ENCODE measurements at places on chromosomes 7 and 10.

- no peak for DNase-seq
These were observed 23.4 kb downstream of the ZPBP start for GRCh38 chr7:50069613-50070012.

GRCh38 chr10:118805146-118805545 is 50.4 kb upstream of the CACUL1 start:
- DNase-seq = no peak

DNA sequence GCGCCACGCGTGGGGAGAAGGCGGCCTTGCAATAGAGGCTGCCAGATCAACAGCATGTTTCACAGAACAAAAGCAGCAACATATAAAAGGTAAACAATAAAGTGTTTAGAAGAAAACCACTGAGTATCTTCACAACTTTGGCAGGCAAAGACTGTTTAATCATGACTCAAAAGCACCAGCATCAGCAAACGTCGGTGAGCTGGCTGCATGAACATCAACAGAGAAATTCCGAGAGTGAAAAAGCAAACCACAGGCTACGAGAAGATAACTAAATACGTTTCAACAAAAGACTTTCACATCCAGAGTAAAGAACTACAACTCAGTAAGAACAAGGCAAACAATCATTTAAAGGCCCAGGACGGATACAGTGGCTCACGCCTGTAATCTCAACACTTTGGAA is 172.0 kb downstream of the MAD1L1 start:
- DNase-seq = no peak

GRCh38 chr10:71077796-71078453 is 134.4 kb upstream of the UNC5B start:
- no peak for DNase-seq

DNA sequence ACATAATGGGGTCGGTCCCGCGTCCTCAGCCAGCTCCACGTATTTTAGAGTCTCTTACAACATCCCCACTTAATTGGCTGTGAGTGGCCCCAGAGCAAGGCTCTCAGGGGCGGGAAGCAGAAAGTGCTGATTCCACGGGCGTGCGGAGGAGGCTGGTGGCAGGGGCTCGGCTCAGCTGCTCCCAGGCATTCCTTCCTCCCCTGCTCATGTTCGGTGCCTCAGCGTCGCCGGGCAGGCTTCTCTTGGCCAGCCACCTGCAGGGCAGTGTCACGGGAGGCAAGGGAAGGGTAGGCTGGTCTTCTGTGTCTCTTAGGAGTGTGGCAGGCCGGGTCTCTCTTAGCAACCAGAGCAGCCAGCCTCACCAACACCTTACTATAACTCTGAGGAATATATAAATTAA is 33.8 kb downstream of the IL15RA start:
- DNase-seq = no peak

DNA sequence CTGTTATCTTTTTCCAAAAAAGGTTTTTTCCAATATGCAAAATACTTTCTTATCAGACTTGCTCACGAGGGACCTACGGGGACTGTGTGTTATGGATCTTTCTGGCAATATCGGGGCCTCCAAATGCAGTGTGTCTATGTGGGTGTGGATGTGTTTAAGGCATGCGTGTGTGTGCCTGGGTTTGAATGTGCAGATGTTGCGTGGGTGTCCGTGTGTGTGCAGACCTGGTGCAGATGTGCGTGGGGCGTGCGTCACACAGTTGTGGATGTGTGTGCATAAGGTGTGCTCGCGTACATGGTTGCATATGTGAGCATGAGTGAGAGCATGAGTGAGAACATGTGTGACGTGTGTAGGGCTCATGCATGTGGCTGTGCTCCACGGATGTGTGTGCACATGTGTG is 19.7 kb downstream of the NKX6-2 start:
- DNase-seq = no peak

DNA sequence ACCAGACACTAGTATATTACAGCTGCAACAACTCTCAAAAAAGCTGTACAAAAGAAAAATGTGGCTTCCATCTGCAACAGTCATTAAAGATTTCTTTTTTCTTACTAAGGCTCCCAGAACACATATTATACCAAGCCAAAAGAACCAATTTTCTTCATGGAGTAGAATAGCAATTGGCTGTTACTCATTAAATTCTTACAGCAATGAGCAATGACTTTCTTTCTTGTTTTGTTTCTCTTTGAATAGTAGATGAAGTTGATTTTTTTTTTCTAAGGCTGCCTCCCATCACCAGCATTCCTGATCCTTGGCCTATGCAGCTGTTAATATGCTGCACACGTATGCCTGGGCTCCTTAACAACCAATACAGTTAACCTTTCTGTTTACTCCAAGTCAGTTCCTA is 36.6 kb upstream of the SPOCK2 start:
- DNase-seq = peak; percentile 65

- no peak for DNase-seq
These were observed 39.7 kb downstream of the CARD11 start for GRCh38 chr7:3003936-3004335.

- DNase-seq = no peak
These were observed 212.7 kb upstream of the KCND2 start for GRCh38 chr7:120060281-120060680.

- no peak for DNase-seq
These were observed 6.3 kb upstream of the NEUROG3 start for GRCh38 chr10:69579464-69580060.

All from renal pelvis (tissue), 12 donors.